ENCODE measurements at places on chromosomes 7 and 10.

- no peak for DNase-seq
These were observed 257.6 kb upstream of the IGFBP3 start for GRCh38 chr7:46178661-46179060.

DNA sequence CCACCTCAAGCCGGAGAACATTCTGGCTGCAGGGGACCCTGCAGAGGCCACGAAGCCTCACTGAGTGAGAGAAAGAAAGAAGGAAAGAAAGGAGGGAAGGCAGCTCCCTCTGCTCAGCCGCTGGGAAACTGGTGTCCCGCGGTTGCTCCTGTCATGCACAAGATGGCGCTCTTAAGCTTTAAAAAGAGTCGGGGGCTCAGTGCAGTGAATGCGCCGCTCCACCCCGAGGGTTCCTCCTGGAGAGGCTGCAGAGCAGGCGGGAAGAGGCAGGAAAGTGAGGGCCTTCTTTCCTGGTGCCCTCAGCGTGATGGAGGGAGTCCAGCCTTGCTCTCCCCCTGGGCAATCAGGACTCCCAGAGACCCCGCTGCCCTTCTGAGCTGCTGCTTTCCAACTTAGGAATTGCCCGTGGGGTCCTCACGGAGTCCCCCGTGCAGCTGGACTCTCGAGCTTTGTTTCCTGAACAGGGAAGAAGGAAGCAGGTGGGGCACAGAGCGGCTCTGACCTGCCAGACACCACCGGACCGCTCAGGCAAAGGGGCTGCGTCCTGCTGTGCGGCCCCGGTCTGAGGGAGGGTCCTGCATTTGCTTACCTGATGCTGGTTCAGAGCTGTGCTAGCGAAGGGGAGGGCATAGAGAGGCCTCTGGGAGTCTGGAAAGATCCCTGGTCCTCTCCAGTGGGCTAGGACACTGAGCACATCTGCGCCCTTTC is 141.9 kb upstream of the MKI67 start:
- no peak for DNase-seq

- DNase-seq = no peak
These were observed 2.1 kb downstream of the FAM20C start for GRCh38 chr7:194252-195009.

- DNase-seq = no peak
These were observed 5.8 kb downstream of the MAT1A start for GRCh38 chr10:80283536-80284199.

DNA sequence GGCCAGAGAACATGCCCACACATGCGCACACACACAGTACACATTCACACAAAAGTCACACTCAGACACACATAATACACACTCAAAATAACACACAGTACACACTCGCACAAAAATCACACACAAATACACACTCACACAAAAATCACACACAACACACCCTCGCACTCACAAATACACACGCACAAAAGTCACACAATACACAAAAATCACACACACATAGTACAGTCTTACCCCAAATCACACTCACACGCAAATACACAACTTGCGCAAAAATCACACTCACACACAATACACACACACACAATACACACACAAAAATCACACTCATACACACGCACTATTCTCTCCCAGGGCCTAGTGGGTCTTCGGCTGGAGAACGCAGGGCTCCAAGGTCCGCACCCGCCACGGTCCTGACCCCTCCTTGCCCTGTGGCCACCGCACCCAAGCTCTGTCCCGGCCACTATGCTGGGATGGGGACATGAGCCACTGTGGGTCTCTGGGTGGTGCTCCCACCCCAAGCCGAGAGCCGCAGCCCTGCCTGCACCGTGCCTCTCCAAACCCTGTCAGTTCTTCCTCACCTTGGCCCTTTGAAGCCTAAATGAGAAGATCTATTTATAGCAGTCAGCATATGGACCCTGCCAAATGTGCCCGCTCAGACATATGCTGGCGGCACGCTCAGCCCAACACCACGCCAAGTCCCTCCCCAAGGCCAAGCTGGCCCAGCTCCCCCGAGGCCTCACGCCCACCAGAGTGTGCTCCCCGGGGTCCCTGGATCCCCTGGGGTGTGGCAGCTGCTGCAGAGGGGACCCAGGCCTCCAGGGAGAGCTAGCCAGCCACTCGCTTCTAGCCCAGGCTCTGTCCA is 55.9 kb downstream of the ELFN1 start:
- no peak for DNase-seq

- DNase-seq = no peak
These were observed 20.3 kb upstream of the PRKCQ start for GRCh38 chr10:6600224-6600987.

DNA sequence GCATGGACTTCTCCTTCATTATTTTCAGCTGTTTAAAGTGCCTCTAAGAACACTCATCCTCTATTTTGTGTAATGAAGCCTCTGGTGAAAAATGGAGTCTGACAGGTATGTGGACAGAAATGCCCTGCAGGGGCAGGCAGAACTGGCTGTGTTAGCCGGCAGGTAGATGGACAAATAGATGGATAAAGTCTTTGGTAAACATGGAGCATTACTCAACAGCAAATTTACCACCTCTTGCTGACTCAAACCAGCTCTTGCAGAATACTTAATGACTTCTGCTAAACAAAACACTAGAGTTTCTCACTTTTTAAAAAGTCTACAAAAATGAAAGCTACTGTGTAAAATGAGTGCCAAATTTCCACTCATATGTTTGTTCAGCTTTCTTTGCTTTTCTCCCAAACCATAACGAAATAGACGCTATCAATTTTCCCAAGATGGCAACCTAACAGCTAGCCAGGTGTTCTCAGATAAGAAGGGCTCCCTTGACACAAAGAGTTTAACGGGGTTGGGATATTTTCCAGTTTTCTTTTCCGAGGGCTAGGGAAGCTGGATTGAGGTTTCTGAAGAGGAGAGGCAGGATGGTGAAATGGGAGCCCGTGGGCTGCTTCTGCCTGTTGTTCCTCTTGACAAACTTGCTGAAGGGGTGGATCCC is 71.9 kb upstream of the HABP2 start:
- no peak for DNase-seq
